ENCODE measurements at places on chromosomes 11 and 22.

- no peak for DNase-seq
These were observed 38.6 kb downstream of the ARHGAP1 start for GRCh38 chr11:46661836-46662235.

- no peak for DNase-seq
These were observed 111.4 kb downstream of the SPON1 start for GRCh38 chr11:14073849-14074476.

- DNase-seq = no peak
These were observed 9.2 kb upstream of the RBM14 start for GRCh38 chr11:66607126-66607834.

DNA sequence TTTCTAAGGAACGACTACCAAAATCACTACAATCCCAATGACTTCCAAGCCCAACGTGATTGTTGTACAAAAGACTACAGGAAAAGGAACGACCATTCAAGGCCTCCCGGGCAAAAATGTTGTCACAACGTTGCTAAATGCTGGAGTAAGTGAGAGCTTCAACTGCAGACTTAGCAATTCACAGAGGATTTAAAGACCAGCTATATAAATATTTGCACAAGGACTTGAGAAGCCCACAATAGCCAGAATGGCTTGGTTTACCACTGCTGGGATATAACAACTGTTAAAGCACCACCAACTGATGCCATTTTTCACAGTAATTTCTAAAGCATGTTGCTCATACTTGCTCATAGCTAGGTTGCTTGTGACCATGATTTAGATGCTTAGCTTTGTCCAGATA, 78.3 kb downstream of the EMSY start:
- DNase-seq = no peak
